Airway epithelial cell (primary cell): ENCODE measurements at places on chromosomes 2 and 18. TPM values are rescaled to one million over a fixed set of nuclear protein-coding genes. Genes with fewer than 3 reads are reported as not detected.

The RMC1 gene
- total RNA-seq: 19.2 and 26.7 TPM in 2 replicates

The LYPD1 gene
- not detected in 2 replicates for total RNA-seq

The SERPINB12 gene
- total RNA-seq: 0.28 TPM in 1 of 2 replicates, not detected in the other

The HOXD3 gene
- total RNA-seq: not detected in 2 replicates

The ASTL gene
- total RNA-seq: 0.21 TPM in 1 of 2 replicates, not detected in the other

The DOK6 gene
- total RNA-seq: not detected in 2 replicates

The TTR gene
- total RNA-seq: not detected in 2 replicates

The TXNDC2 gene
- total RNA-seq: 0.07 TPM in 1 of 2 replicates, not detected in the other

The IL18R1 gene
- 0.84 and 1.2 TPM in 2 replicates for total RNA-seq

The CDCA7 gene
- total RNA-seq: 32.7 and 35.9 TPM in 2 replicates

The PID1 gene
- 1.3 and 2.4 TPM in 2 replicates for total RNA-seq

The BCL2 gene
- 0.78 and 2.7 TPM in 2 replicates for total RNA-seq

The CHRND gene
- total RNA-seq: not detected in 2 replicates

The SIGLEC15 gene
- 0.07 TPM in 1 of 2 replicates, not detected in the other for total RNA-seq

The SERPINB10 gene
- 0.23 and 0.28 TPM in 2 replicates for total RNA-seq

The TM4SF20 gene
- not detected in 2 replicates for total RNA-seq

The LDLRAD4 gene
- total RNA-seq: not detected in 2 replicates

The SLC5A7 gene
- not detected in 2 replicates for total RNA-seq

The ANKRD30B gene
- total RNA-seq: not detected in 2 replicates

The PIKFYVE gene
- total RNA-seq: 9.5 and 14.0 TPM in 2 replicates
